ENCODE measurements at places on chromosomes 1 and 21. TPM values are rescaled to one million over a fixed set of nuclear protein-coding genes. Genes with fewer than 3 reads are reported as not detected.

HSD3B1 gene
- total RNA-seq: not detected

HRNR gene
- total RNA-seq: not detected

FRRS1 gene
- total RNA-seq: 1.5 TPM

ZBTB8A gene
- total RNA-seq: 4.6 TPM

BLZF1 gene
- total RNA-seq: 12.8 TPM

IFNLR1 gene
- total RNA-seq: 1.4 TPM
